ENCODE measurements at places on chromosomes 12 and 14.

DNA sequence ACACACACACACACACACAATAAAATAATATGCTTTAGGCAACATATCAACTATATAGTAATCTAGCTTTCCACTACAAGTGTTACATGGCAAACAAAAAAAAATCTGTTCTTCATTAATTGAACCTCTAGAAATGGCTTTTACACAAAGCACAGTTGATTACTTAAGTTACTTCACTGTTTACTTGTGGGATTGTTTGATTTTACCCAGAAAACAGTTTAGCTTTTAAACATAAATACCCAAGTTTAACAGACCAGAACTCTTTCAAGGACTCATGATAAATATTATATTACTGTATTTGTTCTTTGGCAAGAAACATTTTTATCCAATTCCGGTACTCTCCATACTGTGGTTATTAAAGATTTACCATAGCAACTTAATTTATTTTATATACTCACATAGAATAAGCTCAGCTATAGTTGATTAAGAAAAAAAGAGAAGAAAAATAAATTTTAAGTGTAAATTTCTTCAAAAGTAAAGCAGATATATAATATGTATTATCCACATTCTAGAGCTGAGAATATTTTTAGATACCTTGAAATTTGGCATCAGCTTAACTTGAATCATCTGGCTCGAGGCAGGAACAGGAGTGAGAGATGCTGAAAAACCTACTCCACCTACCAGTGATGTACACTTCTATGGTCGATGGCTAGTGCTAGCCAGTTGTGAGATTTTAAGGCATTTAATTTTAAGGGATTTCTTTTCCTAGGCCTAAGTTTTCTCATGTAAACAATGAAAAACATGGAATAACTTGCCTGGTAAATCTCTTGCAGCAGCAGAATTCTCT lies 126.0 kb downstream of the BTG1 start:
- DNase-seq: no peak

- no peak for DNase-seq
Measured at GRCh38 chr12:84840356-84840755, 72.2 kb downstream of the SLC6A15 start.

DNA sequence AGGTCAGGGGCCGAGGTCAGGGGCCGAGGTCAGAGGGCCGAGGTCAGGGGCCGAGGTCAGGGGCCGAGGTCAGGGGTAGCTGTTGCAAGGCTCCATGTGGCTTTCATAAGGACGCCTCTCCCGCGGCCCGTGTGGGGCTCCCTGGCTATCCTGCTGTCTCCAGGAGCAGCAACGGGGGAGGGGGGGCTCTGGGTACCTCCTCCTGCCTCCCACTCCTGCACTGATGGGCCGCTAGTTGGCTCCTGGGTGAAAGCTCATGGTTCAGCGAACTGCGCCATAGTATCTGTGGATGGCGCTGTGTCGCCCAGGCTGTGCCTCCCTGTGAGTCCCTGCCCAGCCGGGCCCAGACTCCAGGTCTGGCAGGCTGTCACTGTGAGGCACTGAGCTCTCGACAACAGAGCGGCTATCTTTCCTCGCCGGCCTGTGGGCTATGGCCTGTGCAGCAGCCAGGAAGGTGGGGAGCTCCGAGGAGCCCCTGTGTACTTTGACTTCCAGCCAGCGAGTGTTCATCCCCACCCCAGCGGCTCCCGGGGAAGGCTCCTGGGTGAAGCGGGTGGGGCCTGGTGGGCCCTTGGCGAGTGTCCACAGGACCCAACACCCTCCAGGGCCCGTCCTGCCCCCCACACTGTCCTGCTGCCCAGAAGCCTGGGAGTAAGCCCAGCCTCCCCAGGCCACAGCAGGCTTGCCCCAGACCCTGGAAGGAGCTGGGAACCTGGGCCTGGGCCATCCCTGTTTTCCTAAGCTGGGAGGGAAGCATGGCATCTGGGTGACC lies 8.1 kb downstream of the RFLNA start:
- no peak for DNase-seq

DNA sequence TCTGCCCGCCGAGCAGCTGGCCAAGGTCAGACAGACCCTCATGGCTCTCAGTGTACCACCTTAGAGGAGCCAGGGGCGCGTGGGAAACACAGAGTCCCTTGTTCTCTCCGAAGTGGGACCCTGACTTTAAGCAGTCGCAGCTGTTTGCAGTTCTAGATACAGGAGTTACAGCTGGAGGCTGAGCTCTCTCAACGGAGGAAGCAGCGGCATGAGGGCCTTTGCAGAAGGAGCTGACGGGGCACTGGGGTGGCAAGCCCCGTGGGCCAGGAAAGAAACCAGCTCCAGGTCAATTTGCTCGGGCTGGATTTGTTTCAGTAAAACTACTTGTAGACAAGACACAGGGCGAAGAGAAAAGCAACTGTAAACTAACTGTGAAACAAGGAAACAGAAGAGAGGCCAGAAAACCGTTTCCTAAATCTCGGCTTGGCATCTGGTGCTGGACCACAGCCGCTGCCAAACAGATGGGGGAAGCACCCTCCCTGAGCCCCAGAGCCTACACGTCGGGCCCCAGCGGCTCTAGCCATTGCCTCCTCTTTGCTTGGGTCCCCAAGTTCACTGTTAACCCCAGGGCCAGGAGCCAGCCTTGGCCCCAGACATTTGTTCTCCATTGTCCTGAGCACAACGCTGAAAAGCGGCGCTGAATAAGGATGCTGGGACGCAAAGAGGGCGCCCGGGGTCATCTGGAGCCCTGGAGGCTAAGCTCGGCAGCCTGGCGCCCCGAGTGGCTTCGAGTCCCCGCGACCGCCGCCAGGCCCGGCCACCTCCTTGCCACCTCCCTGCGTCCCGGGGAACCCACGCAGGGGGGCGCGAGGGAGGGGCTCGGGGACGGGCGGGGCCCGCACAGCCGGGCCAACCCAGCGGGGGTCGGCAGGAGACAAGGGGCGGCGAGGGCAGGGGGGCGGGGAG lies 914 bp upstream of the PACS2 start:
- peak; percentile 47 for DNase-seq

GRCh38 chr14:86518298-86518697 lies 988.4 kb downstream of the FLRT2 start:
- DNase-seq: peak; percentile 3

- DNase-seq: no peak
Measured at GRCh38 chr14:97185186-97185585, 388.0 kb downstream of the VRK1 start.

GRCh38 chr14:90759370-90760077 lies 56.7 kb downstream of the TTC7B start:
- no peak for DNase-seq

DNA sequence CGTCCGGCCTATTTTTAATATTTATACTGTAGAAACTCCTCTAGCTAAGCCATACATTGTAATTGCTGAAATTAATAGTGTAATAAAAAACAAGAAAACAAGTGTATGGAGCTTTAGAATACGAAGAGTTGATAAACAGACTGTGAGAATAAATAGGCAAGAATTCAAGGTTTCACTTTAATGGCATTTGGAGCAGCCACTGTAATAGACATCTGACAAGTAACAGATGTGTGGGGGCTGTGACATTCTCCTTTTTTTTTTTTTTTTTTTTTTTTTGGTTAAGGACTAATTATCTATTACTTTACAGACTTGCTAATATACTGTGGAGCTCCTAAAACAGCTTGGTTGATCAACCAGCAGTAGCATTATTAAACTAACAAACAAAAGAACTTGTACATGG lies 42.1 kb upstream of the CFAP54 start:
- no peak for DNase-seq

DNA sequence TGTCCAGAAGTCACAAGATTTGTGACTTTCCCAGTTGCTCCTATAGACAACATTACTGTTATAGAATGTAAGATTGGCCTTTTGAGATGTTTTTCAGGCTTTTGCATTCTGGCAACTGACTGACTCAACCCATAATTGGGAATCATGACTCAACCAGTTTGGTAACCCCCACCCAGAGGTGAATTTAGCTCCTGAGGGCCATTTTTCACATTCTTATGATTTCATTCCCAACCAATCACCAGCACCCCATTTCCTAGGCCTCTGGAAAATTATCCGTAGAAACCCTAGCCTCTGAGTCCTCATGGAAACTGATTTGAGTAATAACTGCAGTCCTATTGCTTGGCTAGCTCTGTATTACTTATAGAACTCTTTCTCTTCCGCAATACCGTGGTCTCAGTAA lies 626.0 kb upstream of the SEL1L start:
- DNase-seq: no peak
